Fibroblast of the conjunctiva (primary cell): ENCODE measurements at places on chromosomes 7 and 10.

GRCh38 chr10:5876181-5876768 is 13.4 kb downstream of the ANKRD16 start:
- peak; percentile 65 for DNase-seq

GRCh38 chr10:35237766-35238512 is 98.4 kb upstream of the CCNY start:
- no peak for DNase-seq

- no peak for DNase-seq
Measured at GRCh38 chr7:41133690-41134299, 569.1 kb downstream of the INHBA start.

GRCh38 chr7:138720286-138720685 is 19.1 kb upstream of the SVOPL start:
- no peak for DNase-seq

DNA sequence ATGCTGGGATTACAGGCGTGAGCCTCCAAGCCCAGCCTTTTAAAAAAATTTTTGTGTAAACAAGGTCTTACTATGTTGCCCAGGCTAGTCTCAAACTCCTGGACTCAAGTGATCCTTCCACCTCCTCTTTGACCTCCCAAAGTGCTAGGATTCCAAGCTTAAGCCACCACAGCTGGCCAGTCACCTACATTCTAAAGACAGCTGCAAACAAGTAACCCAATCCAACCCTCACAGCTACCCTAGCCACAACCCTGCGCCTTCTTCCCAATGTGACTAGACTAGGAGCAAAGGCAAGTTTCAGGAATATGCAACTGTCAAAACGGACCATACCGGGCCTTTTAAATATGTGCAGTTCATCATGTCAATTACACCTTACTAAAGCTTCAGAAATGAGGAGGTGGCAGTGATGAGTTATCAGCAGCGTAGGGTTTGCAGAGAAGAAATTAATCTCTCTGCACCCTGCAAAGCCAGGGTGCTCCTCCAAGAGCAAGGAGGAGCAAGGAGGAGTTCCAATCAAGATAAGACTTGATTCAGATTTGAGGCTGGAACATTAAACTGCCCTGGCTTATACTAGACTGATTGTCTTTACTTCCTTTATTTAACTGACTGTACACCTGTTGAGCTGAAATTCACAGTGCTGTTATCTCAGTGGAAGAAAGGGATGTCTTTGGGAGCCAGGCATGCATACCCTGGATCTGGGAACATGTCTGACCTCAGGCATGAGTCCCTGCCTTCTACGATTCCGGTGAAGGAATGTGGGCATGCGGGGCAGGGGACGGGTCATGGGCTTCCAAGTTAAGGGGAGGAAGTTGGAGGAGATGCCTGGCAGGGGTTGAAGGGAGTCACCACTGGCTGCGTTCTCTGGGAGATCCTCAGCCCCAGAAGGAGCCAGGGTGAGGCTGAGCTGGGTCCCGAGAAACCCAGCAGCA is 15.5 kb upstream of the TMEM120A start:
- no peak for DNase-seq

- DNase-seq = no peak
Measured at GRCh38 chr7:85061456-85061855, 125.4 kb downstream of the SEMA3D start.

GRCh38 chr7:150406312-150406566 is 27.1 kb downstream of the ZNF775 start:
- DNase-seq = no peak

DNA sequence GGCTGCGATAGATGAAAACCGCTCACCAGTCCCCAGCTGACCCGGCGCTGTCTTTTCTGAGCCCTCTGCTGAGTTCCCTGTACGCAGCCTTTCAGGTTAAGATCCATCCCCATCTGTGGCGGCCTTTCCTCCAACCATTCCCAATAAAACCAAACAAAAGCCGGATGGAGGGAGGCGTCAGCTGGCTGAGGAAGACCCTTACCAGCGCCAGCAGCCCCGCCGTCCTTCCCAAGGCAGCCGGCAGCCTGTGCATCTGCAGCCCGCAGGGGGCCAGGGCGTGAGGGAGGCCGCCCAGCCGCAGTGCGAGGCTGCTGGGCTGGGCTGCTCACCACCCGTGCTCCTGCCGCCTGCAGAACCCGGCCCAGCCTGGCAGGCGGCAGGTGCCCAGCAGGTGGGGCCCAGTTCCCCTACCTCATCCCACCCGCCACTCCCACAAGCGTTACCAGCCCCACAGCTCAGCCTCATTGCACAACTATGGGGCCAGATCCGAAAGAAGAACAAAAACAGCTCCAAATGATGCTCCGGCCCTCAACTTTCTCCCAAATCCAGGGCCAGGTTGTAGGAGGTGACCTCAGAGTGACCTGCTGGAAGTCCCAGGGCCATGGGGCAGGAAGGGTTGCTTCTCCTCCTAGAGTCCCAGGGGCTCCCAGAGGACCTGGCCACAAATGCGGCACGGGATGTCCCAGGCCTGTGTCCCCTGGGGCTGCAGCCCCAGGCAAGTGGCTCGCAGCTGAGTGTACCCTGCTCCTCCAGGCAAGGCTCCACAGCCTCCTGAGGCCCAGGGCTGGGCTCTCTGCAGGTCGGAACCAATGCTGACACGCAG is 23.8 kb downstream of the PAPOLB start:
- no peak for DNase-seq

DNA sequence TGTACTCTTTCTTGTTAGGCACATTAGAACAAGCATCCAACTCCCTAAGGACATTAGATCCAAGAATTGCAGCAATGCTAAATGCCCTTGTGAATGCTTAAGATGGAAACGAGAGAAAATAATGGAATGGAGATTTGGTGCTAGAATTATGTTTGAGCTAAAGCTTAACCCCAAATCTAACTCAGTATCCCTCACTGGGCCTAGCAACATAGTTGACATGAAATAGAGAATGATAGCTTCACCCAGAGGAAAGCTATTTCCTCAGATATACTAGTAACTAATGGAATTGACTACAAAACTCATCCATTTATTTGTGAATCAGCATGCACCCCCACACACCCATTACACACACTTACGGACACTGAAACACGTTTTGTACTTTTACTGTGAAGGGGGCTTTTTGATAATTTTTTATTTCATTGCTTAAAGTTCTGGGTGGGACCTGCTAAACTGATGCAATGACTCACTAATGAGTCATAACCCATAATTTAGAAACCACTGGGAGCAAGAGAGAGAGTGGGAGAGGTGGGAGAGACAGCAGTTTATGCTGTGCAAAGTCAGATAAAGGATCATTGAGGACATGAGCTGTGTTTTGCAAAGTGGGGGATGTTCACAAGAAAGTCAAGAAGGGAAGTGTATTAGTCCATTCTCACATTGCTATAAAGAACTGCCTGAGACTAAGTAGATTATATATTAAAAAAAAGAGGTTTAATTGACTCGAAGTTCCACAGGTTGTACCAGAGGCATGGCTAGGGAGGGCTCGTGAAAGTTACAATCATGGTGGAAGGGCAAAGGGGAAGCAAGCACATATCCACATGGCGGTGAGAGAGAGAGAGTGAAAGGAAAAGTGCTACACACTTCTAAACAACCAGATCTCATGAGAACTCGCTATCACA is 382.7 kb downstream of the SFMBT2 start:
- DNase-seq = peak; percentile 9

DNA sequence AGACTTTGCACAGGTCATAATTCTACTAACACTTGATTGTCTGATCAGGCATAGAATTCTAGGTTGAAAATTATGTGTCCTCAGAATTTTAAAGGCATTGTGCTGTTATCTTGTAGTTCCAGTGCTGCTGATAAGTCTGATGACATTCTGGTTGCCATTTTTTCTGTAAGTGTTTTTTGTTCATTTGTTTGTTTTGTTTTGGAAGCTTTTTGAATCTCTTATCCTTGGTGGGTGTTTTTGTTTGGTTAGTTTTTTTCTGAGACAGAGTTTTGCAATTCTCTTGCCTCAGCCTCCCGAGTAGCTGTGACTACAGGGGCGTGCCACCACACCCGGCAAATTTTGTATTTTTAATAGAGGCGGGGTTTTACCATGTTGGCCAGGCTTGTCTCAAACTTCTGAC is 178.9 kb downstream of the CCDC71L start:
- no peak for DNase-seq

- no peak for DNase-seq
Measured at GRCh38 chr10:22258471-22258870, 40.7 kb upstream of the EBLN1 start.

DNA sequence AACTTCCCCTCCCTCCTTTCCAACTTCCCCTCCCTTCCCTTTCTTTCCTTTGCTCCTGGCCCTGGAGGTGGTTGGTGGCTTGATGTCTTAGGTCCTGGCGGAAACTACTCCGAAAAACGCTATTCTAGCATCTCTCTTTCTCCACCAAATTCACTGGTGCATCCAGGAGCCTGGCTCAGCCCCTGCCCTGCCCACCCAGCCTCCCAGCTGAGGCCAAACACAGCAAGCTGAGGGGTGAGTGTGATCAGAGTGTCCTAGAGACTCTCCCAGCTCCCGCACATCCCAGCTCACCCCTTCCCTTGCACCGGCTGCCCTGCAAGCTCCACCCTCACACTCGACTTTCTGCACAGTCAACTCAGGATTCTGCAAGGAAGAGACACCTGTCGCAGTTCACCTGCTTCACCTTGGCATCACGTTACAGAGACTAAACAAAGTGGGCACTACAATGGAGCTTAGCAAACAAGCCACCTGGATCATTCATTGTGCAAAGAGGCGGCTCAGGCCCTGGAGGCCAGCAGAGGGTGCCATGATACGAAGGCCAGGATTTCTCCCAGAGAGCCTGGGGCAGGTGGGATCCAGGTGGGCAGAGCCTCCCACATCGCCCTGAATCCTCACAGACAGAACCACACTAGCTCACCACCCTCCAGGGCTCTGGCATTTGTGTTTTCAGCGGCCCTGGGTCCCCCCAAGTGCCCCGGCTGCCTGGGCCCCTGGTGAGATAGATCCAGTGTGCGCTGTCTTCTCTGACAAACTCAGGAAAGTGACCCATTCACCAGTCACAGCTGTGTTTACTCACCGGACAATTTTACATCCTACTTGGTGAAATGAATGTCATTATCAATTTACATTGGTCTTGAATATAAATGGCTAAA is 169.6 kb downstream of the TCERG1L start:
- no peak for DNase-seq

DNA sequence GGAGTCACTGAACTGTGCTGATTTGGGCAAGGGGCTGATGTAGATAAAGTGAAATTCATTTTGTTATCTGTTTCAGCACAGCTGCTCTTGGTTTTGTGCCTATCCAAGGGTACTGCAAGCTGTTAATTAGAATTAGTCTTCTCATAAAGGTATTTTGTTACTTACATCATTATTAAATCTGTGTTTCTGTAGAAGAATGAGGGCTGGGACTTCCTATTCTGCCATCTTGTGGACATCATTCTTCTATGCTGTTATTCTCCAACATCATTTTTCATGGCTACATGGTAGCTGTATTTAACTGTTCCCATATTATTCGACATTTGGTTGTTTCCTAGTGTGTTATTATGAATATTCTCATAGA is 76.2 kb upstream of the CCDC71L start:
- peak; percentile 35 for DNase-seq

DNA sequence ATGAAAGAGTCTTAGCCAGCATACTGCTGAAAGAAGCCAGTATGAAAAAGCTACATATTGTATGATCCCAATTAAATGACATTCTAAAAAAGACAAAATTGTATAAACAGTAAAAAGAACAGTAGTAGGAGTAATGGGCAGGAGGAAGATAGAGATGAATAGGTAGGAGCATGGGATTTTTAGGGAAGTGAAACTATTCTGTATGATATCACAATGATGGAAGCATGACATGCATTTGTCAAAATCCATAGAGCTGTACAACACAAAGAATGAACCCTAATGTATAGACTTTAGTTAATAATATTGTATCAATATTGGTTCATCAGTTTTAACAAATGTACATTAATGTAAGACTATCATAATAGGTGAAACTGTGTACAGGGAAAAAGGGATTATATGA is 147.9 kb downstream of the IMMP2L start:
- DNase-seq = no peak

- no peak for DNase-seq
Measured at GRCh38 chr10:22851865-22852239, 76.0 kb upstream of the ARMC3 start.

GRCh38 chr10:93267521-93267920 is 193.8 kb downstream of the CYP26A1 start:
- no peak for DNase-seq

DNA sequence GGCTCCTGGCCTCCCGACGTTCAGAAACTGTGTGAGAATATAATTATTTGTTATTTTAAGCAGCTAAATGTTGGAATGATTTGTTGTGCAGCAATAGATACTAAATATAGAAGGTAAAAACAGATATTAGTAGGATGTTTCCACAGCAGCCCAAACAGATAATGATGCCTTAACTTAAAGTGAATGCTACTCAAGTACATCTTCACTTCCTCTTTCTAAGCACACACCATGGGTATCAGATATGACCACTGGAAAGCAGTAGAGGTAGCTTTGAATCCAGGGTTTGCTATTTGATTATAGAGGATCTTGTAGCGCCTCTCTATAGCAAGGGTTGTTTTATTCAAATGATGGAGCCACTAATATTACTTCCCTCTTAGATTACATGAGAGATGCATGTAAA is 38.2 kb upstream of the BET1 start:
- no peak for DNase-seq

GRCh38 chr7:138125598-138126111 is 49.4 kb downstream of the AKR1D1 start:
- DNase-seq = no peak

DNA sequence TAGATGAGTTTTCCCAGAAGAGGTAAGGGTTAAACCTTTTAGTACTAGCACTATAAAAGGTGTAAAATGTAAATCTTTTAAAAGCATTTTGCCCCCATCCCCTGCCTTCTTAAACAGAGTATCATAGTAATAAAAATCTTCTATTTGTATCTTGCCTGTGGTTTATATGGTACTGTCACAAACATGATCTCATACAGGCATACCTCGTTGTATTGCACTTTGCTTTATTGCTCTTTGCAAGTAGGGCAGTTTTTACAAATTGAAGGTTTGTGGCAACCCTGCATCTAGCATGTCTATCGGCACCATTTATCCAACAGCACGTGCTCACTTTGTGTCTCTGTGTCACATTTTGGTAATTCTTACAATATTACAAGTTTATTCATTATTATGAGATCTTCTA is 198.8 kb upstream of the YAE1 start:
- DNase-seq = no peak

- DNase-seq = no peak
Measured at GRCh38 chr7:39666562-39666961, 43.2 kb downstream of the RALA start.

- DNase-seq = no peak
Measured at GRCh38 chr10:71667387-71667752, 52.2 kb downstream of the C10orf105 start.

DNA sequence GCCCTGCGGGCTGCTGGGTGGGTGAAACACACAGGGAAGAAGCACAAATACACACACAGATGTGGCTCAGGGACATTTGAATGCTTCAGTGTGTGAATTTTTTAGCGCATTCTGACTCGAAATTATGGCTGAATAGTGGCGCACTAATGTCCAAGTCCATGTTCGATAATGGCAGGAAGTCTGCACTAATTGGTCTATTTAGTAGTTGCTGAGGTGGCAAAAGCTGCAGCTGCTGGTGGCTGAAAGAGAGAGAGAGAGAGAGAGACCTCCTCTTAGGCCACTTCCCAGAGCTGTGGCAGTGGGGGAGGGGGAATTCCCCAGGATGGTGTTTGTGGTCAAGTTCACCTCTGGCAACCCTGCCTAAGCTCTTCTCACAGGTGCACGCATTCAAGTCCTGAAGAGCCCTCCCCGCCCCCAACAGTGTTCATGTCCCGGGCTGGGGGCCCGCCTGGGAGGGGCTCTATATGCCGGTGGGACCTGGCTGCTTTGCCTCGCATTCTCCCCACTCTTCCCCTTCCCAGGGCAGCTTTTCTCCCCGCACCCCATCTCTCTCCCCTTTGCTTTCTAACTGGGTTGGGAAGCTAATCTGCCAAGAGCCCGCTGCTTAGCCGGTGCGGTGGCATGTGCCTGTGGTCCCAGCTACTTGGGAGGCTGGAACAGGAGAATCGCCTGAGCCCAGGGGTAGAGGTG is 6.0 kb upstream of the MNX1 start:
- DNase-seq = no peak
